HTR-8/SVneo (cell line): ENCODE measurements at places on chromosomes 2 and 18.

DNA sequence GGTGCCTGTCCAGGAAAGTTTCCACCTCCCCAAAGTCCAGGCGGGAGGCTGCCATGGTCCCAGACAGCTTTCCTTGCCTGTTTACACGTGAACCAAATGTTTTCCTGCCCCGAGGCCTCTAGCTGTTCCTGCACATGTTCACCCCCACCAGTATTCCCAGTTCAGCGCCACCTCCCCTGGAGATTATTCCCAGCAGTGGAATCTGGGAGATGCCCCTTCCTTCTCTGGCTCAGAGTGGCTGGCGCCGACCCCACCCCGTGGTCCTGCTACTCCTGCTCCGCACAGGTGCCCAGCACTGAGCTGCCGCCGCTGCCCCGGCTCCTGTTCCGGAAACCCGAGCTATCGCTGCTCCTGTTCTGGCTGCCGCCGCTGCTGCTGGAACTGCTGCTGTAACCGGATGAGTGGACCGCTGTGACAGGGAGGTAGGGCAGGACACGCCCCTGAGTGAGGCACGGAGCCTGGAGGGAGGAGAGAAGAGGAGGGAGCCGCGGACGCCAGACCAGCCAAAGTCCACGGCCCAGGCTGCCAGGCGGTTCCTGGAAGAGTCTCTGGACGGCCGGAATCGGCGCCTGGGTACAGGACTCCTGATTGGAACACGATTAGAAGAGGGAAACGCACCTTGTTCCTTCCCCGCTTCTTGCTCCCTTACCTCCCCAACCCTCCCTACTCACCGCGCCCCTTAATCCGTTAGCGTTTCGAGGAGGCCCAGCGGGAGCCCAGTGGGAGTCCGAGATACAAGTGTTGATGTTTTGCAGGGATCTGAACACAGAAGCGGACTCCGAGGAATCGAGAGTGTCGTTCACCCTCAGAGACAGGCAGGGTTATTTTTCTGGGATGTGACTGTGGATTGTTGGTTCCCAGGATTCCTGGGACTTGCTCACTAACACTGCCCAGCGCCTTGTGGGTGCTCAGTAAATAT lies at the start of gene PDE11A:
TSS of gene PDE11A (minus strand) at position 395 of the 919 bp plus-strand sequence. CDS start at position 55, 340 bp downstream.
- peak; percentile 80 for DNase-seq

DNA sequence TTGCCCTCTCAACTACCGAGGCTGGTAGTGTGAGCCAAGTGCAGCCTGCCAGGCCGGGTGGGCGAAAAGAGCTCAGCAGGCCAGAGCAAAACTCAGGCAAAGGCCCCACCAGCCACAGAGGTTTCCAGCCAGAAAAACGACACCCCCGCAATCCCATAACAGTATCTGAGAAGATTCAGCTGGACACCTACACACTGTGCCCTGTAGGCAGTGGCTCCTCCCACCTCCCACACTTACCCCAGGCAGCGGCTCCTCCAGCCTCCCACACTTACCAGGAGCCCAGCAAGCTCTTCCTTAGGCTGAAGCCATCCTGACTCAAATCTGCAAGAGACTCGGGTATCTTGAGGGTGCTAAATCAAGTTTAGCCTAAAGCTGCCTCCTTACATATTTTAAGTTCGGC lies 15.6 kb upstream of the TMEM18 start:
- no peak for DNase-seq

- DNase-seq: no peak
These were observed 16.7 kb upstream of the STAT1 start for GRCh38 chr2:191030521-191031154.

GRCh38 chr2:72183016-72183415 lies 35.4 kb upstream of the CYP26B1 start:
- no peak for DNase-seq

DNA sequence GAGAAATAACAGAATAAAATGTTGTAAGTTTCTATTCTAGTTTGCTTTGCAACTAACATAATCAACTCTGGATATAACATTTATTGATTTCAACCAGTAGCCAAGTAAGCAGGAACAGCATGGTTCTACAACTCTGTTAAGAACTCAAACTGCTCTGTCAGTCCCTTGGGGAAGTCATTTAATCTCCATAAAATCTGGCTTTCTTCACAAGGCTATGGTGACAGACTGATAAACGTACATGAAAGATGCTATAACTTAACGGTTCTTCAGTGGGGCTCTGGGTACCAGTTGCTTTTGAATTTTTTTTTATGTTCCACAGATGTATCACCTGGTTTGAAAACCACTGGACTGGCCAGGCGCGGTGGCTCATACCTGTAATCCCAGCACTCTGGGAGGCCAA lies 10.3 kb downstream of the PSME4 start:
- no peak for DNase-seq

- no peak for DNase-seq
These were observed 161.3 kb downstream of the INSIG2 start for GRCh38 chr2:118249531-118249930.

DNA sequence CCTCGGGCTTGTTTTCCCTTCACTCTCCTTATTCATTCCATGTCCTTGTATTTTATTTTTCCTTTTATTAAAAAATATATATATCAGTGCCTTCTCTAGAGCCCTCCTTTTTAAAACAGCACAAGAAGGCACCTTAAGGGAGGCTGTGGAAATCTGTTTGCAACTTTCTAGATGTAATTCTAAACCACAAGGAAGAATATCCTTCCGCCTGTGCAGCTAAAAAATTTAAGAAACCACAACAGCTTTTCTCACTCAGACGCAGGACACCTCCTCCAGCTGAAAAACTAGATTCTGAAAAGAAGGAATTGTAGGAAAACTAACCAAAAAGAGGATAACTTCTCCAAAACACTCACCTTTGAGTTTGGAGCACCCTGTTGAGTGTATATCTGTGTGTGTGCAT lies 142.2 kb downstream of the BCL11A start:
- no peak for DNase-seq

DNA sequence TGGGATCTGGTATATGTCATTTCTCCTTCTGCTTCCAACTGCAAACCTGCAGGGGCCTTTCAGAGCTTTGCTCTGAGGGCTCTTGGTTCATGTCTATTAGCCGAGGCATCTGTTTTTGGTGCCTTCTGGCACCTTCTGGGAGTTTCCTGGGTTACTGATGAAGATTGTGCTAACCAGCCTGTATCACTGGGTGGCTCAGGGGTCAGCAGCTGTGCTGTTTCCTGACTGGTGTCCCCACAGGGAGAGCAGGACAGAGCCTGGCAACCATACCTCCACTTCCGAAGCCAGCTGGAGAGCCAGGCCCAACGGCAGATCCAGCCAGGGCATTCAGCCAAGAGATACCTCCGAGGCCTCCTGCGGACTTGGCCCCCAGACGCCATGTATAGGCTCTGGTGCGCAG lies 17.5 kb downstream of the KIAA2012 start:
- no peak for DNase-seq

- peak; percentile 36 for DNase-seq
These were observed 2.6 kb downstream of the MAB21L4 start for GRCh38 chr2:240893363-240893844.

DNA sequence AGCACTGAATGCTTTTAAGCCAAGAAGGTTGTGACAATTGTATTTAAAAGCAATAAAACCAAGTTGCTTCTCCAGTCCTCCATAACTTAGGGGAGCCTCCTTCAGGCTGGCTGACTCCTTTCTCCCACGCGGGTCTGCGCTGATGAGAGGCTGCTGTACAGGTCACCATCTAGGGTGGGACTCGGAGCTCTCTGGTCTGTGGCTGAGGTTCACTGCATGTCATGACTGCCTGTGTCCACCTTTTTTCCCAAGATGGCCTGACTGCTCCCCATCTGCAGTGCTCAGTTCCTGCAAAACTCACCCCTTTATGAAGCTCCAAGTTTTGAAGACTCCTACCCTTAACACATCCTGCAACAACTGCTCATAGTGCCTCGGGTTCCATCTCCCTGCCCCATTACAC lies 194.4 kb downstream of the AFF3 start:
- DNase-seq: no peak

GRCh38 chr2:181138816-181139215 lies 158.4 kb downstream of the UBE2E3 start:
- DNase-seq: no peak

GRCh38 chr2:188979187-188980114 lies 5.3 kb downstream of the COL3A1 start:
- no peak for DNase-seq

DNA sequence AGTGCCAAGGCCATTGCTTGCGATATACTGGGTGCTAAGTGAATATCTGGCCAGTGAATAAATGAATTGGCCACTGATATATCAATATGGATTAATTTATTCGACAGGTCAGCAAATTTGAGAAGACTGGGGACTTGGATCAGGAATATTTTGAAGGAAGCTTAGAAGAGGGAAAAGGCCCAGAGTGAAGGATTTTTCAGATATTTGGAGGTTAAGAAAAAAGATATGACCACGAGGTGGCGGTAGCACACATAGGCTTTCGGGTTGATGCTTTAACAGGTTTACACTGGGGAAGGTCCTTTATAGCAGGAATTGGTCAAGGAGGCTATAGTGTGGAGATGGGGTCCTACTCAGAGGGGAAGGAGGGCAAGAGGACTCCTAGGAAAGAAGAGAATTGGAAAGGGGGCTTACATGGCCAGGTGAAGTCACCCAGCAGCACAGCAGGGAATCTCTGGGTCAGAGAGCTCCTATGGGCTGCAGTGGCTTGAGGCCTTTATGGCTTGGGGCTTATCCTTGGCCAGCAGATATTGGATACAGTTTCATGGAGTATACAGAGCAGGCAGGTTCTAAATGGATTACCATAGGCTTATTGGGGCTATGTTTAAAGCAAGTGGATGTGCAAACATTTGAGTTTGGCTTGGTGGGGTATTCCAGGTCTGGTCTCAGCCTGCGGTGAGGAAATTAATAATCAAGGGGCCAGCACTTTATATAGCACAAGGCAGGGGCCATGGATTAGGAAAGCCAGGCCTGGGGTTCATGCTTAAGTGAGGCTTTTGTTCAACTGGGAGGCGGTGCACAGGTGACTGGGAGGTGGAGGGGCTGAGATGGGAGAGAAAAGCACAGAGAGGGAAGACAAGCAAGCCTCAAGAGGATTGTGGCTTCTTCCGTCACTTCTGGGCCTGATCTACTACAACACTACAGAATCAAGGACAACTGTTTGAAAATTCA lies 9.7 kb downstream of the IL1RN start:
- peak; percentile 52 for DNase-seq

- DNase-seq: no peak
These were observed 681 bp upstream of the NRP2 start for GRCh38 chr2:205681401-205682238.

DNA sequence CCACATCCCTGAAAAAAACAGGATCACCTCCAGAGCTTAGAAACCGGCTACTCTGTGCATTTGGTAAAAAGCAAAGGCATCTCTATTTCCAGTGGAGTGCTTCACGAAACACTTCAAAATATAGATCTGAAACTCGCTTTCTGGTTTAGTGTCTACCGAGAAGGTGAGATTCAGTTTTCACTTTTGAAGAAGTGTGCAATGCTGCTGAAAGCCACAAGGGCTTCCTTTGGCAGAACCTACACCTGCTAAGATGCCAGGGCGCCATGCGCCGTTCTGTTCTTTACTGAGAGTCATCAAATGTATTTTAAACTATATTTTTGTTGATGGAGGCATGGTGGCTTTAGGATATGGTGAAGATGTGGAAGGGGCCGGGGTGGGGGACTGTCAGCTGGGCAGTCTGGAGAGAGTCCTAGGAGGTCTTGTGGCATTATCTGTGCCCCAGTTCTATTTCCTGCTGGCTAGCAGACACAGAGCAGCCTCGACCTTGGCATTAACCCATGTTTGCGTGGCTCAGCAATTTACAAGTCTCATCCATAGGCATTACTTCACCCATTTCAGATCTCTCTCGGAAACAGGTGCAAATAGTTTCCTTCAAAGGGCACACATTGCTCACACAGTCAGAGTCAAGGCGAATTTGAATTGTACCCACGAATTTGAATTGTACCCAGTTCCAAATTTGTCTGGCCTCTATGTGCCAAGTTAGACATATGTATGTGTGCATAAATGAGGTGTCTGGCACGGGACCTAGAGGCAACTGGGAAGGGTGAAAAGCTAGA lies 46.7 kb upstream of the KCNF1 start:
- DNase-seq: no peak

GRCh38 chr2:196244516-196244915 lies 73.1 kb upstream of the STK17B start:
- DNase-seq: no peak

DNA sequence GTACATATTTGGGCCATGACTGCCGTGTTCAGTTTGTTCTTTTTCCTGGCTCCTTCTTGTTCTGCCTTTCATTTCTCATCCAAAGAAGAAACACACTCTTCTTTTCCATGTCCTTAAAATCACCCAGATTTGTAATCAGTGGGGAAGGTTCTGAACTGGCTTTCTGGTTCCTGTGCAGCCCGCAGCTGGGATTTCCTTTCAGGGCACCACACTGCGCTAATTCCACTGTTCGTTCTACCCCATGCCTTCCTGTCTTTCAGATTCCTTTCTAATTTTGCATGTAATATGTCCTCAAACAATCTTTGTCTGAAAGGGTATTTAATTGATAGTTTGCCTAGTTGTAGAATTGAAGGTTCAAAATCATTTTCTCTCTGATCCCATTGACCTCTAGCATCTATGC lies 94.1 kb downstream of the HS1BP3 start:
- DNase-seq: no peak

DNA sequence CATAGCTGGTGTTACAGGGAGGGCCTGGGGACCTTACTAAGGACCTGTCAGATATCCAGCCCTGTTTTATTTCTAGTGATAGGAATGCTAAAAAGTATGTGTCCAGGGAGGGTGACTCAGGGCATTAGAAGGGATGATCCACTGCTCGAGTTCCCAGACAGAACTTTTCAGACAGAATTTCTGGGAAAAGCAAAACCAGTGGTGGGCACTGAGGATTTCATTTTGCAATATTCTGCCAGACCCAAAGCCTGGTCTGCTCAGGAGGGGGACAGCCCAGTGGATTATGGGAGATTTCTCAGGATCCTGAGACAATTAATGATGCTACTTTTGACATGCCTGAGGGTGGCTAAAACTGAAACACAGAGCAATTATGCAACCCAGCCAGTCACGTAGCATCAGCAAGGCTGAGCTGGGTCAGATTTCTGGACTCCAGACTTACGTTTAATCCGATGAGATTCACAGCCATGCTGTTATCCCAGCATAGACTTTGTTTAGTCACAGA lies 4.7 kb upstream of the KCNE4 start:
- peak; percentile 51 for DNase-seq

- DNase-seq: no peak
These were observed 644.2 kb upstream of the SETBP1 start for GRCh38 chr18:44036501-44036900.

DNA sequence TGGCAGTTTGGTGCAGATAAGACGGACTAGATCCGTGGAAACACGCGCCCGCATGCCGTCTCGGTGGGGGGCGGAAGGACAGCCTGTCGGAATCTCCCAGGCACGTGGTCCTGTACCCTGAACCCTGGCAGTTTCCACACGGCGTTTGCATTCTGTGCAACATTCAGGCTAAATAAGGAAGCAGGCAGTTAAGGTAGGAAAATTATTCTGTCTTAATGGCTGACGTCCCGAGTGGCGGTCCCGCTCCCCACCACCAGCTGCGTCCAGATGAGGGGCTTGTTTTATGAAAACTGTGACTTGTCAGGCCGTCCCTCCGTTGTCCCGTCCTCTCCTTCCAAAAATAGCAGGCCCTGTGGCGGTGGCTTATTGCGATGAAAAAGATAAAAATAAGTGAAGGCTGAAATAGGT lies 120.2 kb downstream of the NFATC1 start:
- no peak for DNase-seq

- DNase-seq: no peak
These were observed 60.2 kb downstream of the RMDN2 start for GRCh38 chr2:37985333-37985732.
